NCI-H1092 (cell line): ENCODE measurements at places on chromosomes 2 and 18.

- no peak for DNase-seq
Observed at GRCh38 chr18:63752636-63753035, 22.6 kb upstream of the SERPINB7 start.

- peak; percentile 36 for DNase-seq
Observed at GRCh38 chr18:37710726-37711125, 145.1 kb upstream of the CELF4 start.

- no peak for DNase-seq
Observed at GRCh38 chr2:20165677-20166509, 59.0 kb downstream of the SDC1 start.

DNA sequence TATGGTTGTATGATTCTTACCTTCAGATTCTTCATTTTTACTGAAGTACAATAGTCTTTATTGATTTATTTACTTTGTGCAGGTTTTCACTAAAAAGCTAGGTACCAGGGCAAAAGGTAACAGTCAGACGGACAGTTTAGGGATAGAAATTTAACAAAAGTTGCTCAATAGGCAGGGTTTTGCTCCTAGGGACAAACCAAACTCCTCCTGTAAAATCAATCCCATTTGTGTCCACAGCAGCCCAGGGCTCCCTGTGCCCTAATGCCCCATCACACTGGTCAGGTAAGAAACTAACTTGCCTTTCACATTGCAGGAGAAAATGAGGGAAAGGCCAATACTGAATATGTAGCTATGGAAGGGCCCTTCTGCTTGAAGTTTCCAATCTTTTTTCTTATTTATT, 410.9 kb downstream of the EPHA4 start:
- no peak for DNase-seq

GRCh38 chr18:48745293-48745692, 205.5 kb downstream of the SMAD7 start:
- no peak for DNase-seq

- DNase-seq = no peak
Observed at GRCh38 chr2:198715302-198715835, 742.4 kb downstream of the SATB2 start.

GRCh38 chr2:144237830-144238627, 281.9 kb downstream of the ZEB2 start:
- peak; percentile 28 for DNase-seq

DNA sequence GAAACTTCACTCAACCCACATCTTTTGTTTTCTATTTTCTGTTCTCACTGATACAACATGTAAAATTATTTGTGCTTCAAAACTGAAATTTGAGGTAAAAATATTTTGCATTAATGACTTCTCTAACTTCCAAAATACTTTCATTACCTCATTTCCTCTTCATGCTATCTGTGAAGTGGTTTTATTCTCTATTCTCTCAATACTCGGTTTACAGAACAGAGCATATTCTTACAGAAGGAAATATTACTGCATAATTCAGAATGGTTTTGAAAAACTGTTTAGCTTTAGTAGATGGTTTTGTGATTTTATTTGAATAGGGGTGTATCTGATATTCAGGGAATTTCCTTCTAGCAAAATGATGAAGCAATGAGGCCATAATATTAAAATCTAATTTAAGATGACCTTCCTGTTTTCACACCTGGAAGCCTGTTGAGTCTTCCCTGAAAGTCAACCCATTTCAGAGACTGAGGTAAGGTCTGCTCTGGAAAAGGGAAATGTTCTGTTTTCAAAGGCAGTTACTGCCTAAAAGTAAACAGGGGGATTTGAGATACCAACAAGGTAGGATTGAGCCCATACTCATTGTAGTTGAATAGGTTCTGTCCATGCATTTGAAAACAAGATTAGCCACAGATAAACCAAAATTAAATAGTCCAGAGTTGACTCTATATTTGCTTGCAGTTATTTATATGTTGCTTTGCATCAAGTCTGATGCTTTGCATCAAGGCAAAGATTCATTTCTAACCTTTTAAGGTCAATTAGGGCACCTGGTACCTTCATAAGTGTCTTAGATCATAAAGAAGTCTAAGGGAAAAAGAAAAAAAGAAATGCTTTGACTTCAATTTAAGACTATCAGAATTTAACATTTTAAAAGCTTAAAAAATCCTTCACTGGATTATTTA, 50.8 kb upstream of the PEX13 start:
- no peak for DNase-seq
